HT-29 (cell line): ENCODE measurements at places on chromosomes 7 and 10. TPM values are rescaled to one million over a fixed set of nuclear protein-coding genes. Genes with fewer than 3 reads are reported as not detected.

The OPN1SW gene
- not detected in 2 replicates for total RNA-seq

The CHRM2 gene
- total RNA-seq = not detected in 2 replicates

The NRCAM gene
- total RNA-seq = 0.16 and 0.61 TPM in 2 replicates

The DLX6 gene
- total RNA-seq = not detected in 2 replicates

The NXPH1 gene
- not detected in 2 replicates for total RNA-seq

The TEX47 gene
- not detected in 2 replicates for total RNA-seq

The UNC5B gene
- 0.21 and 0.51 TPM in 2 replicates for total RNA-seq

The MRPS16 gene
- 78.0 TPM in 2 replicates for total RNA-seq

The AKR1D1 gene
- total RNA-seq = not detected in 2 replicates

The GHRHR gene
- not detected in 2 replicates for total RNA-seq

The CCDC6 gene
- 15.7 and 18.5 TPM in 2 replicates for total RNA-seq

The ELN gene
- total RNA-seq = 0.03 and 0.10 TPM in 2 replicates

The UNCX gene
- total RNA-seq = not detected in 2 replicates

The LRRC61 gene
- 74.3 and 76.1 TPM in 2 replicates for total RNA-seq

The MRM2 gene
- total RNA-seq = 46.6 and 48.2 TPM in 2 replicates

The HERPUD2 gene
- total RNA-seq = 20.3 and 20.8 TPM in 2 replicates

The EXOSC1 gene
- 35.6 and 44.3 TPM in 2 replicates for total RNA-seq

The AQP1 gene
- total RNA-seq = 8.2 and 9.8 TPM in 2 replicates

The HYCC1 gene
- 0.64 and 1.2 TPM in 2 replicates for total RNA-seq

The MRLN gene
- total RNA-seq = not detected in 2 replicates

The SKAP2 gene
- total RNA-seq = 12.3 and 16.3 TPM in 2 replicates
